ENCODE measurements at places on chromosomes 12 and 14.

DNA sequence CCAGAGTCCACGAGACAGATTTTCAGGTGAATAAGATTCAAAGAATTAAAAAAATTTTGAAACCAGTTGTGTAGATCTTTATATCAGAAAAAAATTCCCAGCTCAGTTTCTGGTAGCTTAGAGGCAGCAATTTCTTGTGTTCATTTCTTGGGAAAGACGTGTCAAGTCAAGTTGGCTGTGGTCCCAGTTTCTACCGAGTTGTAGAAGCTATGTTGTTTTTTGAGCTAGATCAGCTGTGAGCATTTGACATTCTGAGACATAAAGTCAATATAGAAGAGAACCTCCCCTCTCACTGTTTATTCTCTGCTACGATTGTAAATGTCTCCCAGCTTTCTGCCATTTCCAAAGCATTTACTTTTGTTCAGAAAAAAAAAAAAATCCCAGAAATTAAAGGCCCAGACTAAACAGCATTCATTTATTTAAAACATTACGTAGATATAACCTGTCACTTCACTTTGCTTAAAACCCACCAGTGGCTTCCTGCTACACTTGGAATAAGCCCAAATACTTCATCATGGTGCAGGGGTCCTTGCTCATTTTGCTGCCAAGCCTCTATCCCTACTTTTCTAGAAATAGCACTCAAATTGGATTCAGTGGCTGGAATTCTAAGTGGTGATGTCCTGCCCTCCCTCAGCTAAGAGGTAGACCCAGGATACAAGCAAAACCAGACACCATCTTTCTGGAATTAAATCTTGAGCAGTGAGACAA is 20.6 kb upstream of the PYGL start:
- DNase-seq: no peak

- DNase-seq: no peak
Observed at GRCh38 chr12:41067941-41068645, 120.0 kb upstream of the PDZRN4 start.

DNA sequence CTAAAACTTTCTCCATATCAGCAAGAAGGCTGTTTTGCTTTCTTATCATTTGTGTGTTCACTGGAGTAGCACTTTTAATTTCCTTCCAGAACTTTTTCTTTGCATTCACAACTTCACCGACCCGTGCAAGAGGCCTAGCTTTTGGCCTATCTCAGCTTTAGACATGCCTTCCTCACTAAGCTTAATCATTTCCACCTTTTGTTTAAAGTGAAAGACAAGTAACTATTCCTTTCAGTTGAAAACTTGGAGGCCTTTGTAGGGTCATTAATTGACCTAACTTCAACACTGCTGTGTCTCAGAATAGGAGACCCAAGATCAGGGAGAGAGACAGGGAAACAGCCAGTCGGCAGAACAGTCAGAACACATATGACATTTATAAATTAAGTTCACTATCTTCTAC is 39.3 kb downstream of the BBS10 start:
- DNase-seq: no peak

GRCh38 chr12:72278894-72279293 is 6.7 kb downstream of the TRHDE start:
- no peak for DNase-seq

GRCh38 chr12:49706351-49707127 is 666 bp downstream of the FMNL3 start:
- DNase-seq: no peak
